ENCODE measurements at places on chromosomes 2 and 18. TPM values are rescaled to one million over a fixed set of nuclear protein-coding genes. Genes with fewer than 3 reads are reported as not detected.

DNA sequence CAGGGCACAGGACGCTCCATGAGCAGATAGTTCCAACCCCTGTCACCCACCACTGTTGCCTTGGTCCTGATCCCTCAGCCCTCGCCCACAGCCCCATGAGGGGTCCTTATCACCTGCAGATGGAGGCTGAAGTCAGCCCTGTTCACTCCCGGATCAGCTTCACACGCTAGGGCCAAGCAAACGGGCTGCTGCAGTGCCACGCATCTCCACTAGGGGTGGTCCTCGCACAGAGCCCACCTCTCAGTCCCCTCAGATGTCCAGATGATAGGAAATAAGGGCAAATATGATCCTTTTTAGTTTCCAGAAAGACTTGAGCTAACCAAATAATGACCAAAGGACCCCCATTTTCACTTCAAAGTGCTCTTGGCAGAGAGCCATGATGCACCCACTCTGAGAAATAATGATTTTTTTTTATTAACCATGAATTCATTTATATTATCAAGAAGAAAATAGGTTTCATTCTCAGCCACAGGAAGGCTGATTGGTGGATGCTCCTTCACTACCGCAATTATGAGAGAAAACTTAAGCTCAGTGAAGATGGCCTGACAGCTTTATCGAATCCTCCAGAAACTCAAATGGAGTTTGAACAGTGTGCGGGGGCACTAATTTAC is 71.9 kb upstream of the KLHL29 start:
- H3K27ac ChIP-seq, result no peak overlapping the region
- no peaks in the 10 kb centered on the region for H3K36me3 ChIP-seq
- no peak overlapping the region for H3K4me3 ChIP-seq
- DNase-seq, result no peak
- no peaks in the 10 kb centered on the region for H3K27me3 ChIP-seq
- H3K4me1 ChIP-seq, result no peaks in the 10 kb centered on the region

- H3K36me3 ChIP-seq, result no peaks in the 10 kb centered on the region
- DNase-seq, result no peak
- no peak overlapping the region for H3K27ac ChIP-seq
- no peak overlapping the region for H3K4me3 ChIP-seq
- H3K27me3 ChIP-seq, result no peaks in the 10 kb centered on the region
- no peaks in the 10 kb centered on the region for H3K4me1 ChIP-seq
Observed at GRCh38 chr2:150811259-150811855, 323.9 kb upstream of the RND3 start.

- no peaks in the 10 kb centered on the region for H3K36me3 ChIP-seq
- H3K27ac ChIP-seq, result no peak overlapping the region
- no peaks in the 10 kb centered on the region for H3K27me3 ChIP-seq
- no peaks in the 10 kb centered on the region for H3K4me1 ChIP-seq
Observed at GRCh38 chr2:172995323-172996244, 80.1 kb upstream of the MAP3K20 start.

Gene FAHD2A
- 21.0 TPM for total RNA-seq

Measured in colonic mucosa (tissue), 4 donors.